ENCODE measurements at places on chromosomes 2 and 18.

GRCh38 chr2:144170179-144170578, 349.7 kb downstream of the ZEB2 start:
- no peak for DNase-seq

GRCh38 chr2:74881176-74881575, 47.2 kb downstream of the HK2 start:
- DNase-seq: no peak

DNA sequence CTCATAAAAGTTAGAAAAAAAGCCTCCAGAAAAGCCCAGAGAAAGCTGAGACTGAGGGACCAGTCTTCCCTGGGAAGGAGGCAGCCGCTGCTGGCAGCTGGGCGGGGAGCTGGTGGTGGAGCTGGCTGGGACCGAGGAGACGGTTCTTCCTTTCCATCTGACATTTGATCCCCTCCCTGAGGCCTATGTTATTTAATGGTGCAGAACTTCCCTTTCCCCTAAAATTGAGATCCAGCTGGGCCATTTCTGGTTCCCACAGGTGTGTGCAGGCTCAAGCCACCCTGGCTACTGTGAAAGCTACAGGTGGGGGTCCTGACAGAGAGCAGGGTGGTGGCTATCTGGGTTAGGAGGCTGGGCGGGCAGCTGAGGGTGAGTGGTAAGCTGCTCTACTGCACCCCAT, 81.5 kb upstream of the FZD7 start:
- DNase-seq: no peak

GRCh38 chr2:34995196-34995595, 1360.4 kb upstream of the CRIM1 start:
- no peak for DNase-seq

- no peak for DNase-seq
Measured at GRCh38 chr2:129957891-129958290, 21.6 kb upstream of the RAB6C start.

DNA sequence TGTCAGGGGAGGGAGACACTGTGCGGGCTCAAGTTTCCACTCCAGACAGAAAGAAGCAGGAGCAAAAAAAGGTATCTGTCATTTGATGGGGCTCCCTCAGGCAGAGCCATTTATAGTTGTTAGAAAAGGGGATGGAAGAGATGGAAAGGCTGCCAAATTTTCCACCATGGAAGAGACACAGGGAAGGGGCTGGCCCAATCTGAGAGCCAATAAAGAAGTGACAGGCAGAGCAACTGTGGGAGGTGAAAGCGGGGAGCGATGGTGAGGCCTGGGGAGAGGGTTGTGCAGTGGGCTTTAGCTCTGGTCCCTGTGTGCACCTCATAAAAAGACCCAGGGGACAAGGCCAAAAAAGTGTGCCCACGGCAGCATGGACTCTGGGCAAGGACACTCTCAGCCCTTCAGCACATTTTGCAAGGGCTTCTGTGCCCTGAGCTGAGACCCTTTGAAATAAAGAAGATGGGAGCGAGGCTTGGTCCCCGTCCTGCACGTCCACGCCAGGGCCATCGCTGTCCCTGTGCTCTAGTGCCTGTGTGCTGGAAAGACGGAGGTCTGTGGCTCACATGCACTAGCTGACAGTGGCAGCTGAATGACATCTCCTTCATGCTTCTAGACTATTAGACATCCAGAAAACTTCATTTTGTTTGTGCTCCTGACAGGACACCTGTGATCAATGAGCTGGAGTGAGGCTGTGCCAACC, 456.7 kb upstream of the HS6ST1 start:
- DNase-seq: no peak
